ENCODE measurements at places on chromosomes 4 and X. TPM values are rescaled to one million over a fixed set of nuclear protein-coding genes. Genes with fewer than 3 reads are reported as not detected.

PLAC8 gene
- total RNA-seq, result 4.7 TPM

TRIML1 gene
- not detected for total RNA-seq

BEX2 gene
- total RNA-seq, result 4.0 TPM

DIPK2B gene
- not detected for total RNA-seq

NIPAL1 gene
- 13.0 TPM for total RNA-seq

ADGRG4 gene
- total RNA-seq, result not detected

CDS1 gene
- total RNA-seq, result 20.7 TPM

LINC00632 gene
- total RNA-seq, result 1.2 TPM
